ENCODE measurements at places on chromosomes 3 and 15.
A peak's percentile ranks its signal among the peaks of the same experiment; 100 is the strongest.

DNA sequence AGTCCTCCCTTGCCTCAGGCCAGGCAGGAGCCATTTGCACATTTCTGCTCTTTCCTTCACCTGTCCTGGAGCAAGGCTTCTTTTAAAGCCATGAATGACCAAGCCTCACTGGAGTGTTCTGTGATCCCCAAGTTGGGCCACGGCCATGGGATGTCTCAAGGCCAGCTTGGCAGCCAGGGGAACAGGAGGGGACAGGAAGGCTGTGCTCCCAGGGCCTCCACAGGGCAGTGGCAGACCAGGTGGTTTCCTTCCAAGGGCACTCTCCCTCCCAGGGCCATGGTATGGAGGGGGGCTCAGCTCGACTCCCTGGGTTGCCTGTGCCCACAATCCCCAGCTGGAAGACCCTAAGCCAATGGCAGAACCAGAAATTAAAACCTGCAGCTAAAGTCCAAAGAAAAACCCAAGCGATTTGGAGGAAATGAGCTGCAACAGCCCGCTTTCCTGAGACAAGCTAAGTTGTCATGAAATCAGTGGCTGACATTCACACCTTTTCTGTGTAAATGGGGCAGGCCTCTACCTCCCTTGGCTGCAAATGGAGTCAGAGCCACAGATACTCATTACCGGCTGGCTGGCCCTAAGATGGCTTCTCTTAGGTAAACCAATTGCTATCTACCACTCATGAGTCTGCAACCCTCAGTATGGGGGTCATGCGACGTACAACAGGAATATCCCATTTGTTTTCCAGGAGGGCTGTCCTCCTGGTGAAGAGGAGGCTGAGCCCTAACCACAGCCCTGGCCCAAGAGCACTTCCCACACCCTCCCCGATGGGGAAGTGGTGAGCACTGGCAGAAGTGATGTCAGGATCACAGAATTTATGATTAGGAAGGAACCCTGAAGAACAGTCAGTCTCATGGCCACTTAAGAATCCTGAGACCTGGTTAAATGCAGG is 83.3 kb downstream of the SNRK start:
- DNase-seq, result peak; percentile 32

- no peak for DNase-seq
Measured at GRCh38 chr3:180306155-180306554, 269.4 kb upstream of the PEX5L start.

DNA sequence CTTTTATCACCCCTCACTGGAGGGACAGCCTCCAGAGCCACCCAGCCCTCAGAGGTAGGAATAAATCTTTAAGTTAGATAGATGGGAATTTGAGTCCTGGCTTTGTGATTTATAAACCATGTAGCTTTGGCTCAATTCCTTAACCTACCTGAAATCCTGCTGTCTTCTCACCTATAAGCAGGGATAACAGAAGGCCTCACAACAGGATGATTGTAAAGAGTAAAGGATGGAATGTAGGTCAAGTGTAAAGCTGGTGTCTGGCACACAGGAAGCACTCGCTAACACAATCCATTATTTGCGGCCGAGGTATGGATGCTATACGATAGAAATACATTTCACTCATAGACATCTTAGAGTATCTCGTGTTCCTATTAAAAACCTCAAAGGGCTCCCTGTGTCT is 162.9 kb upstream of the LRTM1 start:
- peak; percentile 75 for DNase-seq

- no peak for DNase-seq
Measured at GRCh38 chr3:53170325-53171063, 9.5 kb downstream of the PRKCD start.

DNA sequence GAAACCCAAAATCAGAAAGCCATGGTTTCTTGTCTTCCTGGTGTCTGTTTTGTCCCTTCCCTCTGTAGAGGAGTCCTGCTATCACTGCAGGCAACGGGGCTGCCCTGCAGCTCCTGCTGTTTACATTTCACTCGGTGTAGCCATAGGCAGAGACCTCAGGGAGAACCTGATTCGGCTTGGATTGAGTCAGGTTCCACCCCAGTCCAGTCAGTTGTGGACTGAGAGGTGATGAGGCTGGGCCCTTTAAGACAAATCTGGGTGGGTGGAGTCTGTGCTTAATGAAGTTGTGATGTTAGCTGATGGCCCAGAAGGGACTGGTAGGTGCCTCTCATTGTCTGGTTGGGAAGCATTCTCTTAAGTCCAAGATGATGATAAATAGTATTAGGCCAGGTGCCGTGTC is 35.7 kb downstream of the FLNB start:
- DNase-seq, result no peak

- DNase-seq, result no peak
Measured at GRCh38 chr15:77028451-77029165, 33.7 kb downstream of the PSTPIP1 start.

DNA sequence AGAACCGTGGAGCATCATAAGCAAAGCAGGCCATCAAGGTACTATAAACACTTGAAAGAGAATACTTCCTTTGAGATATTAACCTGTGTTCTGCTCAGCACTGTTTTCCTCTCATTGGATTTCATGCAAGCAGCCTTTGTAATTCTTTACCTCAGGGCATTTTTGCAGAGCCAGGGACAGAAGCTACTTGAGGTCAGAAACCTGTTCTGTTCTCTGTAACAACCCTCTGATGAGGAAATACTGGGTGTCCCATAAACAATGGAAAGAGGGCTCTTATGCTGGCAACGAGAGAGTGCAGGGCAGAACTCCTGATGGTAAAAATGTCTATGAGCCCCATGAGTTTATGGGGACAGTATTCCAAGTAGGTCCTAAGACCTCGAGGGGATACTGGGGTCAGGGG is 66.0 kb downstream of the DCLK3 start:
- no peak for DNase-seq

DNA sequence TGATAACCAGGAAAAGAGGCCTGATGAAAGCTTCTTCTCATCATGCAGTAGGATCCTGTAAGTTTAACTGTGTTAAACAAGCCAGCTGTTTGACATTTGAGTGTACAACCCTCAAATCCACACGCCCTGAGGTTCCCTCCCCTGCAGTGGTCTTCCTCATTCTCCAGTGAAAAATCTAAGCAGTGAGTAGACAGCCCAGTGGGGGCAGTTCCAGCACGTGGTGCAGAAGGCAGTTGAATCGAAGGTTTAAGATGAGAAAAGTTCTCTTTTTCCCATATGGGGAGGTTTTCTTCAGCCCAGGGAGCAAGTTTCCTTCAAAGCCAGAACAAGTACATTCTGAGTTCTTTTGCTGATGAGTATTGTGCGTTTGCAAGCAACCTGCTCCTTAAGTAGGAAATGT is 174.5 kb downstream of the NR2F2 start:
- DNase-seq, result no peak

GRCh38 chr3:186823386-186823785 is 17.1 kb upstream of the RFC4 start:
- DNase-seq, result no peak

GRCh38 chr3:58607816-58608215 is 30.6 kb upstream of the FAM107A start:
- DNase-seq, result no peak

Data from G401 (cell line).